CD4-positive, CD25-positive, alpha-beta regulatory T cell (primary cell): ENCODE measurements at places on chromosomes 5 and 9. TPM values are rescaled to one million over a fixed set of nuclear protein-coding genes. Genes with fewer than 3 reads are reported as not detected.

Gene CDO1
- polyA plus RNA-seq = 0.16 TPM

Gene UNC13B
- 0.14 TPM for polyA plus RNA-seq

Gene PTGR1
- not detected for polyA plus RNA-seq

Gene C1QTNF2
- polyA plus RNA-seq = not detected

Gene POMT1
- 15.5 TPM for polyA plus RNA-seq

Gene GABRG2
- not detected for polyA plus RNA-seq

Gene SLC4A9
- not detected for polyA plus RNA-seq

Gene ECSCR
- 0.92 TPM for polyA plus RNA-seq

Gene AK3
- polyA plus RNA-seq = 38.0 TPM

Gene NME5
- polyA plus RNA-seq = not detected
